ENCODE measurements at places on chromosomes 12 and 14. TPM values are rescaled to one million over a fixed set of nuclear protein-coding genes. Genes with fewer than 3 reads are reported as not detected.

Gene PRR4
- total RNA-seq = 1.3 TPM

Gene ARHGAP9
- total RNA-seq = 101 TPM

Gene DEGS2
- 2.8 TPM for total RNA-seq

Gene MUCL1
- not detected for total RNA-seq

Gene HOXC9
- not detected for total RNA-seq

Gene ARPC3
- 422 TPM for total RNA-seq

Gene KRT6C
- total RNA-seq = not detected

Gene KRT71
- total RNA-seq = not detected

Gene CYP27B1
- total RNA-seq = 6.6 TPM

Gene NTF3
- not detected for total RNA-seq

Gene SYNDIG1L
- not detected for total RNA-seq

Gene CTDSP2
- total RNA-seq = 80.9 TPM

Gene LRTM2
- not detected for total RNA-seq

Gene DNAAF2
- total RNA-seq = 7.8 TPM

Gene MDP1
- 11.7 TPM for total RNA-seq

Gene COCH
- total RNA-seq = 1.1 TPM

Gene CSRP2
- total RNA-seq = 2.0 TPM

Measured in activated CD4-positive, alpha-beta T cell treated with anti-CD3 and anti-CD28 coated beads for 36 hours (primary cell).